ENCODE measurements at places on chromosomes 11 and 22.

- no peak overlapping the region for H3K27ac ChIP-seq
- no peaks in the 10 kb centered on the region for H3K4me1 ChIP-seq
- no peak for DNase-seq
- no peaks in the 10 kb centered on the region for H3K27me3 ChIP-seq
Observed at GRCh38 chr11:78564490-78565467, 9.9 kb downstream of the NARS2 start.

DNA sequence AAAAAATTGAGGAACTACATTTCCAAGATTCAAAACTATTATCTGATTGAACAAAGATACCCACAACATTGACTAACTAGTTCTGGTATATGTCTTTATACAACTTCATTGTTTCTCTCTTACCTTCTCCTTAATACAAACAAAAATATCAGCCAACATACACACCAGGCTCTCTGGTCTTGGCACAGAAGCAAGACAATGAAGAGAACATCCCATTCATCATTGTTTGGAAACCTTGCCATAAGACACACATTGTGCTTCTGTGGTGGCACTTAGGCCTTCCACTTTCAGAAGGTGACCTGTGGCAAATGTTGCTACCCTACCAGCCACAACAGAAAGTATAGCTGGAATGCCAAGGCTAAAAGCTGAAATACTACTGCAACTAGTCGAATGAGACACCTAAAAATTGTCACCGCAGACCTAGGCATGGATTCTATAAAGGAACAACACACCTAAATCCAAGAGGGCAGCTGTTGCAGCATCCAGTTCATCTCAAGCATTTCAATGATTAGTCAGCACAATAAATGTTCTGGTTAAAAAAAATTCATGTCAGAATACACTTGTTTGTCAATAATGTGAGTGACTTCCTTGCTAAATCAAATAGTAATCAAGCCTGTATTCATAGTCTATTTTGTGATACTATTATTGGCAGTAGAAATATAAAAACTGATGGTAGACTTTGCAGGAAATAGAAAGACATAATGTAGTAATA is 26.3 kb downstream of the MAP6 start:
- no peaks in the 10 kb centered on the region for H3K27me3 ChIP-seq
- H3K27ac ChIP-seq = no peak overlapping the region
- H3K4me1 ChIP-seq = no peaks in the 10 kb centered on the region
- no peak for DNase-seq
- no peak overlapping the region for H3K4me3 ChIP-seq
- no peaks in the 10 kb centered on the region for H3K36me3 ChIP-seq

DNA sequence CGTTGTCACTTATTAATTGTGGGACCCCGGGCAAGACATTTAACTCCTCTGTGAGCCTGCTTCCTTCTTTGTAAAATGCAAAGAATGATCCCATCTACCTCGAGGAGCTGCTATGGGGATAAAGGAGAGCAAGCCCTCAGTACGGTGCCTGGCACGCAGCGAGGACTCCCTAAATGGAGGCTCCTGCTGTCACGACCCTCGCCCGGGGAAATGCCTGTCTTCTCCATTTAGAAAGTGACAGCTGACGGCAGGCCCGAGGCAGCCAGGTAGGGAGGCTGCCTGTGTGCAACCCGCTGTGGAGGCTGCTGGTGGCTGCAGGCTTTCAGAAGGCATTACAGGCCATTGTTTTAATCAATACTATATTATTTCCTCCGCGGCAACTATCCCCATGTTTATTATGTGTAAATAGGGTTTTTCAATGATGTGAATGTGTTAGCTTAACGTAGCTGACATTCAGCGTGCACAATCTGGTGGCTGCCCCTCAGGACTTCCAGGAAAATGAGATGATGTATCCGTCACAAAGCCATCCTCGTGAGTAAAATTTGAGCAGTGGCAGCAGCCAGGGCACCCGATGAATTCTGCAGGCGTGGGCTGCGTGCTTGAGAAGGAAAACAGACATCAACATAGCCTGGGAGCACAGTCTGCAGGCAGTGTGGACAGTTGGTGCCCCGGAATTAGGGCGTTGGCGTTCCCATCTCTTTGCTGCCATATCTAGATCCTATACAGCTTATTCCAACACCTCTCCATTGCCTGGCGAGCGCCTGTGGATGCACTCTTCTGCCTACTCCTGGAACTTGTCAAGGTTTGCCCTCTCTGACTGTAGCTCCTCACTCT is 228.3 kb downstream of the ST3GAL4 start:
- no peaks in the 10 kb centered on the region for H3K4me1 ChIP-seq
- DNase-seq = no peak
- H3K4me3 ChIP-seq = no peak overlapping the region
- no peaks in the 10 kb centered on the region for H3K27me3 ChIP-seq
- H3K27ac ChIP-seq = no peak overlapping the region

GRCh38 chr11:74839446-74839845 is 90.8 kb downstream of the RNF169 start:
- no peak overlapping the region for H3K4me3 ChIP-seq
- H3K36me3 ChIP-seq = peaks cover 14% of the 10 kb centered on the region
- no peaks in the 10 kb centered on the region for H3K4me1 ChIP-seq
- no peaks in the 10 kb centered on the region for H3K27me3 ChIP-seq
- H3K27ac ChIP-seq = no peak overlapping the region

DNA sequence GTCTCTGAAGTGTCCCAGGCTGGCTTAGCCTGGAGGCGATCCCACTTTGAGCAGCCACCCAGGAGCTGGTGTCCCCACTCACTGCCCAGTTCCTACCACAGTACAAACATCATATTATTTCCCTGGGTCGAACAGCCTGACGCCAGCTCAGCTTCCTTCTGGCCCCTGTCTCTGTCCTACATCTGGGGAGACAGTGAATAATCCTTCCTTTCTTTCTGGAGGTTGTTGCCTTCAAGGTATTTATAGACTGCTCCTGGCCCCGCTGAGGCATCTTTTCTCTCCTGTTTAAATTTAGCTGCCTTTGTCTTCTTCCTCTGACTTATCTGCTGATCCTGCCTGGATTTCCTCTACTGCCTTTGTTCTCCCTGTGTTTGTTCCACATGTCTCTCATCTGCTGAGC is 56.8 kb upstream of the LRRC55 start:
- no peaks in the 10 kb centered on the region for H3K36me3 ChIP-seq
- H3K4me1 ChIP-seq = no peaks in the 10 kb centered on the region
- H3K27ac ChIP-seq = no peak overlapping the region
- no peak for DNase-seq
- H3K27me3 ChIP-seq = no peaks in the 10 kb centered on the region
- H3K4me3 ChIP-seq = no peak overlapping the region

- H3K36me3 ChIP-seq = no peaks in the 10 kb centered on the region
- no peak overlapping the region for H3K27ac ChIP-seq
- H3K4me1 ChIP-seq = no peaks in the 10 kb centered on the region
- no peak overlapping the region for H3K4me3 ChIP-seq
- no peaks in the 10 kb centered on the region for H3K27me3 ChIP-seq
Observed at GRCh38 chr11:111694851-111695250, 71.3 kb downstream of the PPP2R1B start.

DNA sequence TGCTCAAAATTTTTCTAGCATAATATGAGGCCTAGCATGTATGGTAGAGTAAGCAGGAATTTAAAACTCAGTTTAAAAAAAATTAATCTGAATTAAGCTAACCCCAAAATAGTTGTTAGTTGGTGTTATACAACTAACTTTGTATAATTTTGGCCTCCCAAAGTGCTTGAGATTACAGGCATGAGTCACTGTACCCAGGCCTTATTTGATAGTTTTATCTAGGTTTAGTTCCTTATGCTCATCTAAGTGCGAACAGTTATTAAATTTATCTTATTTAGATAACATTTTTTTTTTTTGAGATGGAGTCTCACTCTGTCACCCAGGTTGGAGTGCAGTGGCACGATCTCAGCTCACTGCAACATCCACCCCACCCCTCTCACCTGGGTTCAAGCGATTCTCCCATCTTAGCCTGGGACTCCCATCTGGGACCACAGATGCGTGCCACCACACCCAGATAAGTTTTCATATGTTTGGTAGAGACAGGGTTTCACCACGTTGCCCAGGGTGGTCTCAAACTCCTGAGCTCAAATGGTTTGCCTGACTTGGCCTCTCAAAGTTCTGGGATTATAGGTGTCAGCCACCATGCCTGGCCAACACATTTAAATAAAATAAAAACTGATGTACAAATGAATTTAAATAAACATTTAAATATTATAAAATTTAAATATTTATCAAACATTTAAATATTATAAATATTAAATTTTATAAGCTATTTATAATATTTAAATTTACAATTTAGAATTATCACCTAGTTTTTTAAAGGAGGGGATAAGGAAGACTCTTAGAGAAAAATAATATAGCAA is 7.5 kb downstream of the IL18 start:
- no peaks in the 10 kb centered on the region for H3K27me3 ChIP-seq
- no peak overlapping the region for H3K4me3 ChIP-seq
- H3K36me3 ChIP-seq = no peaks in the 10 kb centered on the region
- no peak for DNase-seq
- no peak overlapping the region for H3K27ac ChIP-seq

DNA sequence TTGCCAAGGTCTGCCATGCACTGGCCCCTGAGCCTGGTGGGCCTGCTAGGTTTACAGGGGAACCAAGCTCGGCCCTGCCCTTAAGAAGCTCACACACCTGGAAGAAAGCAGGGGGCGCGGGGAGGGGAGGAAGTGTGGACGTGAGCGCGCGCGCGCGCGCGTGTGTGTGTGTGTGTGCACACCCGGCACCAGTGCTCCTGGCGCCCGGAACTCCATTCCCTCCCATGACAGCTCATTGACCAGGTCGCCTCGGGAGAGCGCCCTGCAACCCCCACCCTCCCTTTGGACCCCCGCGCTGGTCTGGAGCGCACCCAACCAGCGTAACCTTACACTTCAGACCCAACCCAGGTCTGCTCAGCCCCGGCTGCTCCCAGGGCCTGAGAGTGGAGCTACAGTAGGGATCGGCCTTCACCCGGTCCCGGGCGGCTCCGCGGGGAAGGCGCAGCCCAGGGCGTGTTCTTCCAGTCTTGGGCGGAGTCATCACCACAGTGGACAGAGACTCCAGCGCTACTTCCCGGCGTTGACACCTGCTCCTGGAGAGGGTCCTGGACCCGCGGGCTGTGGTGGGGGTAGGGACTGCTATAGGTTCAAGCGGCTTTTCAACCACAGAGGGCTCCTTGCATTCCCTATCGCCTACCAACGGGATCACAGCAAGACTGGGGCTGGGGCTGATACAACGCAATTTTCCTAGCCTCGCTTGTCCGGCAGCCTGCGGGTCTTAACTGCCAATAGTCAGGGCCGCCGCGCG is 1.5 kb downstream of the GALNT18 start:
- H3K36me3 ChIP-seq = no peaks in the 10 kb centered on the region
- peaks cover 3% of the 10 kb centered on the region for H3K27me3 ChIP-seq
- no peak for DNase-seq
- H3K4me1 ChIP-seq = no peaks in the 10 kb centered on the region

DNA sequence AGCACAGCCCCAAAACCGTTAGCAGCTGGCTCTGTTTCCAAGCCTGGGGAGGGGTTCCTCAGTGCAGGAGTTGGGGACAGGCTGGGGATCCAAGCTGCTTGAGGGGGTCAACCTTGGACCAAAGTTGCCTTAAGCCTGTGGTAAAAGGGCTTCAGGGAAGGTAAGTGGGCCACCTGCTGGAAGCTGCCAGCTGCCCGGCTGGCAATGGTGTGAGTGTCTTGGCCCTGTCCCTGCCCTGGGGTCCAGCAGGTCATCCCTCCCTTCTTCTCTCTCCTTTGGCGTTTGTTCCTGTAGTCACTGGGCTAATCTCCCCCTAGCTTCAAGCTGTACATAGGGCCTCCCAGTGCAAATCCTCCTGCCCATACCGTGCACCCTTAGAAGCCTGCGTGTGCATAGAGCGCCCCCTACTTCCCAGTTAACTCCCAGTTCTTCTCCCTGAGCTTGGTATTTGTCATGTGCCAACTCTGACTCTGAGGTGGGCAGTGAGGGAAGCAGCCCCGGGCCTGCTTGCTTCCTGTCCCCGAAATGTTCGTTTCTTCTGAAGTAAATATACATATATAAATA is 4.4 kb downstream of the TMEM258 start:
- no peak for DNase-seq
- peaks cover 10% of the 10 kb centered on the region for H3K4me1 ChIP-seq
- no peak overlapping the region for H3K27ac ChIP-seq

DNA sequence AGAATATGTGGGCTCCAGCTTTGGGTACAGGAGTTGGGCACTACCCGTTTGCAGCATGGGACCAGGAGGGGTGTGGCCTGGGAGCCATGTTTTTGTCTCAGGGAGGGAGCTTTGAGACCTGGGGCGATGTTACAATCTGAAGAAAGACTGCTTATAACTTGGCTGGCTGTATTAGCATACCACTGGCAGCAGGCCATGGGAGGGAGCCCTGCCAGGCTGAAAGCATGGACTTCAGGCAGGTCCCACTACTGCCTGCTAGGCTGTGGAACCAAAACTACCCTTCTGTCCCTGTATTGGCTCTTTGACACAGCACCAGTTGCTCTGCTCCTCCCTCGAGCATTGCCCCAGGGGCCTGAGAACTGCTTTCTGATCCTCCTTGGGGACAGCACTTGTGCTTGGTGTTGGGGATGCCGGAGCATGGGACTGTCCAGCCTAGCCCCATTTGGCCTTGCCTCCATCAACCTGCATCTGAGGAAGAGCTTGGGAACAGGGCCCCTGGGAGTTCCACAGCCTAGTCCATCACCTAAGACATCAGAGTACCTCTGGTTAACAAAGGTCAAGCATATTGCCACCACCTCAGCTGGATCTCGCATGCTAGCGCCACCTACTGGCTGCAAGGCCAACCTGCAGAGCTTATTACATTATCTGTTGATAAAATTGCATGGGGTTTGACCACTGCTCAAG is 217.4 kb downstream of the SBF2 start:
- H3K4me3 ChIP-seq = no peak overlapping the region
- H3K27ac ChIP-seq = no peak overlapping the region
- H3K27me3 ChIP-seq = no peaks in the 10 kb centered on the region
- DNase-seq = peak; percentile 43
- no peaks in the 10 kb centered on the region for H3K36me3 ChIP-seq

- H3K36me3 ChIP-seq = no peaks in the 10 kb centered on the region
- no peaks in the 10 kb centered on the region for H3K4me1 ChIP-seq
- no peak overlapping the region for H3K4me3 ChIP-seq
- H3K27ac ChIP-seq = no peak overlapping the region
- no peak for DNase-seq
- H3K27me3 ChIP-seq = no peaks in the 10 kb centered on the region
Observed at GRCh38 chr11:106969644-106970355, 48.5 kb downstream of the GUCY1A2 start.

DNA sequence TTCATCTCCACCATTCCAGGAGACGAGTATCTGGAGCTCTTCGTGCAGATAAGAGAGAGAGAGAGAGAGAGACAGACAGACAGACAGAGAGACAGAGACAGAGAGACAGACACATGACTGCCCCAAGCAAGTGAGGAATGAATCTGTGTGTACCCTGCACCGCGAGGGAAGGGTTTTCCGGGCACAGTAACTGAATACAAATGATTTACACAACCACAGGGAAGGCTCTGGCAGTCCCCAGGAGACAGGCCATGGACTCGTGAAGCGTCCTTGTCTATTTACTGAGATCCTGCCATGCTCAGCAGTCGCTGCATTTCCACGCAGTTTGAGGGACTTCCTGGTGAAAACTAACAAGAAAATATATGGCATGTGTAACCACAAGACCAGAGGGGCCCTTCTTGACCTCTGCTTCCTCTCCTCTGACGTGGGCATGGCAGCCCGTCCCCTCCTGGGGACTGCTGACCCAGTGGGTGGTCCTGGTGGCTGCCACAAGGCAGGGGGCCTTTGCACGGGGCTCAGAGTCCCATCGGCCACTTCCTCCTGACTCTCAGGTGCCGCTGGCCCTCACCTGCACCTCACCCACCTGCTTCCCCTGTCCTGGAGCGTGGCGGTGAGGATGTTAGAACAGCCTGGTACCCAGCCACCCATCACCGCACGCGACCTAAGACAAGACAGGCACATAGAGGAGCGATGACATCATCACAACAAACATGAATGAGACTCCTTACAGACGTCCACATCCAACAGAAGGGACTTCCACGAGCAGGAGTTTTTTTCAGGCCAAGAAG is 75.9 kb downstream of the PHF21B start:
- H3K27ac ChIP-seq = no peak overlapping the region
- no peaks in the 10 kb centered on the region for H3K27me3 ChIP-seq
- no peak for DNase-seq
- H3K4me1 ChIP-seq = no peaks in the 10 kb centered on the region

Data from naive thymus-derived CD4-positive, alpha-beta T cell (primary cell).